Hypothalamus (tissue), 51 donors: ENCODE measurements at places on chromosomes 16 and 17.

GRCh38 chr17:48240122-48240521 lies 132.6 kb downstream of the SNX11 start:
- DNase-seq, result no peak

- no peak for DNase-seq
These were observed 5.4 kb upstream of the STAC2 start for GRCh38 chr17:39231091-39231561.

DNA sequence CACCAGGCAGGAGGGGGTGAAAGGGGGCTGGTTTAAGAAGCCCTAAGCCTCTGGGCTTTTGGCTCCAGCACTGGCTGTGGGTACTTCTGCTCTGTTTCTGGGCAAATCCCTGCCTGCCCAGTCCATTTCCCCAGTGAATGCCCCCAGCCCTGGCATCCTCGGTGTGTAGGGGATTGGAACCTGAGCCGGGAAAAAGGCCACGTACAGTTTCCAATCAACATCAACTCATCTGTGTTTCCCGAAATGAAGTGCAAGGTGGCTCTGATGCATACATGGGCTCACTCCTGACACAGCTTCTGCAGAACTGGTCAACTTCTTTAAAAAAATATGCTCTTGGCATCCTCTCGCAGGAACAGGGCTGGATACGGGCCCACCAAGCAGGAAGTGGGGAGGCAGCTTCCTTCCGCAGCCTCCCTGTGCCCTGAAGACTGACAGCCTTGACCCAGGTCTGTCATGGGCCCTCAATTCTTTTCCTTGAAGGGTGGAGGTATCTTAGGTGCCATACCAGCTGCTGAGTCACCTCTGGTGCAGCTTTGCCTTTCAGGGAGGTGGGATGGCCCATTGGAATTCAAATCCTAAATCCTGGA lies 73.3 kb downstream of the N4BP1 start:
- no peak for DNase-seq

DNA sequence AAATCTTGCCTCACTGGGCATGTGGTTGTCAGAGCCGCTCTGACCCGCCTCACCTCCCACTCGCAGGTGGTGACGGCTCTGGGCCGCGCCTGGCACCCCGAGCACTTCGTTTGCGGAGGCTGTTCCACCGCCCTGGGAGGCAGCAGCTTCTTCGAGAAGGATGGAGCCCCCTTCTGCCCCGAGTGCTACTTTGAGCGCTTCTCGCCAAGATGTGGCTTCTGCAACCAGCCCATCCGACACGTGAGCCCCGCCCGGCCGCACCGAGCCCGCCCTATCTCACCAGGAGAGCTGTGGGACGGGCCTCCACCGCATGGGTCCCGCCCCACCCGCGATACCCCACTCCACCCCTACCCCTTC lies 4.0 kb downstream of the TGFB1I1 start:
- DNase-seq, result no peak

GRCh38 chr17:79842656-79843473 lies 3.6 kb upstream of the CBX4 start:
- no peak for DNase-seq

DNA sequence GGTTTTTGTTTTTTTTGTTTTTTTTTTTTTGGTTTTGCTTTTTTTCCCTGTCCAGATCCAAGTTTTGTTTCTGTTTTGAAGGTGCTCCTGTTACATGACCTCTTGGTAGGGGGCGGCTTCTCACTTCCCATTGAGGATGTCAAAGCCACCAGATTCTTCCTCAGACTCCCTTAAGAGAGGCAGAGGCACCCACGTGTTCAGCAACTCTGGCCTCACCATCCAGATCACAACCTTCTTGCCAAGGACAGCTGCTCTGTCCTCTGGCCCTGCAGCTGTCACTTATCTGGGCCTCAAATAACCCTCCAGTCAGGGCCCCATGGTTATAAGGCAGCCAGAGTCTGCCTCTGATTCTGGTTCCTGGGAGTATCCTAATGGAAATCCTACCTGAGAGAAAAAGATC lies 208.5 kb downstream of the STX8 start:
- DNase-seq, result no peak

DNA sequence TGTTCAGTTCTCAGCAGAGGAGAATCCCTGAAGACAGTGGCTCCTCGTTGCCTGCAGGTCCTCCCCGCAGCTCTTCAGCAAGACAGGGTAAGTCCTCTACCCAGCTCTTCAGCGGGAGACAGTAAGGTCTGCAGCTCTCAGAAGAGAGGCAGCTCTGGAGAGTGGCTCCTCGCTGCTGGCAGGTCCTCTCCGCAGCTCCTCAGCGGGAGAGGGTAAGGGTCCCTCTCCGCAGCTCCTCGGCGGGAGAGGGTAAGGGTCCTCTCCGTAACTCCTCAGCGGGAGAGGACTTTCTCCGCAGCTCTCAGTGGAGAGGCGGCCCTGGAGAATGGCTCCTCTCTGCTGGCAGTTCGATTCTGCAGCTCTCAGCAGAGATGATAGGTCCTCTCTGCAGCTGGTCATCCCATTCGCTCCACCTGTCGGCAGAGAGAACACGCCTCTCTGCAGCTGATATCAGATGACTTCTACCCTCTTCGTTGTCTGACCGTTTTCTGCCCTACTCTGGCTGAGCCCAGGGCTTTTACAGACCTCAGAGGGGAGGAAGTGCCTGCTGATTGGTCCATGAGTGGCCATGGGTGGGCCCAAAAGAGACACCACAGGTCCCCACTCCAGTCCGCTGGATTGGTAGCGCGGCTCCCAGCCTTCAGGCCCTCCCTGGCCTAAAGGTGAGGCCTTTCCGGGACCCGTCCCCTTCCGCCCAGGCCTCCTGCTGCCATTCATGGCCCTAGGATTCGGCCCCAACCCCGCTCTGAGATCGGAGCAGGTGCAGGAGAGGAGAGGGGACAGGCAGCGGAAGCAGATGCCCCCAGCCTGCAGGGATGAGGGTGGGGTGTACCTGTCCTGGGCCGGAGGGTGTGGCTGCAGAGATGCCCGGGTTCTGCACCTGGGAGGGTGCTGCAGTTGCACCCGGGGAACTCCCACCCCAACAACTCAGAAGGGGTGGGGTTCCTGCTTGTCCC lies 11.9 kb upstream of the SHCBP1 start:
- DNase-seq, result no peak

DNA sequence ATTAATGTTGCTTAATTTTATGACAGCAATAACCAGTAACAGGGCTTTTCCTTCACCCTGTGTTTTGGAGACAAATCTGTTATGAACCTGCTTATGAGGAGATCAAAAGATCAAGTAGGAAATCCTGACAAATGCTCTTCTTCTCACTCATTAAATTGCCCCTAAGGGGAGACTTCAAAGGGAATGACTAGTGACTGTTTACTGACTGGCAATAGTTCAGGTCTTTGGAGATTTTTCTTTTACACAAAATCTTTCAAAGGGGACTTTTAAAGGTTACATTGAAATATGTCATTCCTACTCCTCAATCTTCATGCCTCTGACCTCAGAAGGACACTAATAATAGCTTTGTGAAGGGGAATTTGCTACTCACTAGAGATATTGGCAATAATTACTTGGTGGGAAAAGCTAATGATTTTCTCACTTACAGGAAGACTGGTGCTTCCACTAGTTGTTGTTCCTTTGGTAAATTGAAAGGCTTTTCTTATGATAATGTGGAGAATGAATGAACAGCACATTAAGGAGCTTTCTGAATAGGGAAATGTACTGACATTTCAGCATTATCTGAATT lies 292.9 kb upstream of the CA10 start:
- DNase-seq, result no peak

DNA sequence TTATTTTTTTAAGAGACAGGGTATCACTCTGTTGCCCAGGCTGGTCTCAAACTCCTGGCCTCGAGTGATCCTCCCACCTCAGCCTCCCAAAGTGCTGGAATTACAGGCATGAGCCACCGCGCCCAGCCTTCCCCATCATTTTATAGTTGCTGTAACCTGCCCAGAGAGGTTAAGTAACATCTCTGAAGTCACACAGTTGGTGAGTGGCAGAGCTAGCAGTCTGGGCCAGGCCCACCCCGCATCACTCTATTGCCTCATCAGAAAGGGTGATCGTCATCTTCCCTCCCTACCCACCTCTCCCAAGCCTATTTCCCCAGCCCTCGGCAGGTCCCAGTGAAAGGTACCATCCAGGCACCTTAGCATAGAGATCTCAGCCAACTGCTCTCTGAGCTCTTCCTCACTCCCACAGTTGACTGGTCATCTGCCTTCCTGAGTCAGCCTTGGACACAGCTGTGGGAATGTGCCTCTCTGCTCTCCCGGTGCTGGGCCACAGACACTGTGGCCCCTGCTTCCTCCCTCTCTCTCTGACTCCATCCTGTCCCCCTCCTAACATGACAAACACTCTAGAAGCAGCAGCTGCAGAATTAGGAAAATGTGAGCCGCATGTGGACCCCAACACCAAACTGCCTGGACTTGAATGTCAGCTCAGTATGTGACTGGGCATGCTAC lies 57.1 kb downstream of the SCNN1B start:
- DNase-seq, result no peak

DNA sequence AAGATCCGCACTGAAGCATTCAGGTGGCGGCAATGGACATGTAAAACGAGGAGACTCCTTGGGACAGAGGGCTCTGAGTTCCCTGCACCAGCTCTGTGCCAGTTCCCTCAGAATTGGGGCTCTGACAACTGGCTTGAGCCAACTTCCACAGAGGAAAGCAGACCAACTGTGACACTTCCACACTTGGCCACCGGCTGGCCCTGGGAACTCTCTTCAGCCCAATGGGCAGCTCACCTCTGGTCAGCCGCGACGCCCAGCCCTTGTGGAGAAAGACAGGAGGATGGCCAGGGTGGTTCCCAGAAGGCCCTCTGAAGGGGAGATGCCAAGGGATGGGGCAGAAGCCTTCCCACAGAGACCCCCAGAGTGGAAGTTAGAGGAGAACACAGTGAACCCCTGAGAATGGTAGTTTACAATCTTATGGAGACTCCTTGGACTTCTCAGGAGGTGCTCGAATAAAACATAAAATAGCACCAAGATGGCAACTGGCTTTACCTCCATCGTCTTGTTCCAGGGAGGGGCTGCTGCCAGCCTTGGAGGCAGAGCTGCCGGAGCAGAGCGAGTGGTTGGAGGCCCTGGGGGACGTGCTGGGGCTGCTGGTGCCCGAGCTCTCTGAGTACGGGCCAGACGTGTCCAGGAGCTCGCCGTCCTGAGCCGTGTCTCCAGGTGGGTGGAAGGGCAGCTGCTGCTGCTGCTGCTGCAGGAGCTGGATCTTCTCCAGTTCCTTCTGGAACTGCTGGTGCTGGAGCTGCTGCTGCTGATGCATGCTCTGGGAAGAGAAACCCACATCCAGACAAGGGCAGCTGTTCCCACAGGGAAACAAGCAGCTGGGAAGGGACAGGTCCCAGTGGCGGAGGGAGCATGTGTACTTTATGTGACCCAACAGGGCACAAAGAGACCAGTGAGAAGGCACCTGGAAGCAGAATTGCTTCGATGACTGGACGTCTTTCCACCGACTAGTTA lies 35.0 kb upstream of the ICAM2 start:
- no peak for DNase-seq

- no peak for DNase-seq
These were observed 1.8 kb downstream of the POLR3E start for GRCh38 chr16:22299036-22299435.

DNA sequence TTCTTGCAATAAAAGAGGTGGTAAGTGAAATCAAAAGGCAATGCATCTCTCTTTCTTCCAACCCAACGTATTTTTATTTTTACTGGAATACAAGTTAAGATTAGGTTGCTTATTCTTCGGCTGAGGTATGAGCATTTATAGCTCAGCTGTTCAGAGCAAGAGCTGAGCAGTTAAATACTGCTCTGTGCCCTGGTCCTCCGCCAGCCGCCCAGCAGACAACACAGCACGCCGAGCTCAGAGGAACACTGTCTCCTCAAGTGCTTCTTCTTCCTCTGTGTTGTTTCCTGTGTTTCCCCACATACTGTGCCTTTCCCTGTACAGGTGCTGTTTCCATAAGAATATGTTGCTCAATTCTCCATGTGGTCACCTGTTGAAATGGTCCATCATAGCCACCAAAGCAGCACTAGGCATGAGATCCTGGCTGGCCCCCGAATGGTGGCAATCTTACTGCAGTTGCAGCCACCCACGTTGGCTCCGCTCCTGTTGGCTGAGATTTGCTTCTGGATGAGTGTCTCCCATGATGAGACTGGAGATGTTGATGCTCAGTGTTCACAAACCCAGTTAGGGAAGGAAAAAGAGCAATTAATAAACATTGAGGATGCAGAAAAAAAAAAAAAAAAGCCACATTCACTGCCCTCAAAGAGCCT lies 515.3 kb downstream of the GRIN2A start:
- DNase-seq, result no peak

- no peak for DNase-seq
These were observed 23.8 kb downstream of the TMEM94 start for GRCh38 chr17:75480281-75480680.

DNA sequence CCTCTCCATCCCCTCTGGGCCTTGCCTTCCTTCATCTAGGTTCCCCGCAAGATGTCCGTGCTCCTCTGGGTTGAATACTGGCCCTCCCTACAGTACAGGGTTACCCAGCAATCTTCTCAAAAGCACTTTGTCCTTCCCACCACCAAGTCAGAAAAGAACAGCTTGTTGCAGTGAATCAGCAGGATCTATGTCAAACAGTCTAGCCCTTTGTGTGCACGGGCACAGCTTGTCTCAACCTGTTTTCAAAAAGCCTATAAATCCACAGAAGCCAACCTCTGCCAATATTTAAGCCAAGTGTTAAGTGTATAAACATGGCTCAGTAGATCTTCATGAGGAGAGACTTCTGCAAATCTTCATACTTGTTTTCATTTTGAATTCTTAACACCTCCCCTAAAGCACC lies 25.2 kb downstream of the C17orf67 start:
- DNase-seq, result no peak

DNA sequence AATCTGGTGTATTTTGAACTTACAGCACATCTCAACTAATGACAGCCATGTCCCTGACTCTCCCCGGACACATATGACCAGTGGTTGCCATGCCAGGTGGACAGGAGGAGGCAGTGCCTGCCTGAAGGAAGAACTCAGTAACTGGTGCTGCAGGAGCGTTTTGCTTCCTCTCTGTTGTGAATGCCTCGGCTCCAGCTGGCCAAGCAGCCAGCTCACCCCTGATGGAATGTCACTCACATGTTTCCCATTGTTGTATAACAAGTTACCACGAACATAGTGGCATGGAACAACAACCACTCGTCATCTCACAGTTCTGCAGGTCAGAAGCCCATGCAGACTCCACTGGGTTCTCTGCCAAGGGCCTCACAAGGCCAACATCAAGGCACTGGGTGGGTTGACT lies 20.1 kb upstream of the IRF8 start:
- no peak for DNase-seq

GRCh38 chr16:54144572-54144947 lies 142.0 kb downstream of the IRX3 start:
- no peak for DNase-seq

DNA sequence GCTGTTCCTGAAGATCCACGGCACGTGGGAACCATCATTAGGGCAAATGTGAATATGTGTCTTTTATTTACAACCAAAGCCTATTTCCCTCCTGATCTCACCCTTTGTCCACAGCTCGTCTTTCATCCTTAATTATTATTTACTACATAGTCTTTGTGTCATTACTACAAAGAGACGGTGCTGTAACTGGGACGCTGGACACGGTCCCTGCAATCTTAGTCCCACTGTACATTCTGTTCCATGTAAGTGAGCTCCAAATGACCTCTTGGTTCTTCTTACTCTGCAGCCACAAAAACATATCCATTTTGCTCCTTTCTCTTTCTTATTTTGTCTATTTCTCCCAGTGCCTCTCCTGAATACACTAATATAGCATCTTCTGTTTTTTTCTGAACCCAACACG lies 12.7 kb upstream of the KRT23 start:
- DNase-seq, result no peak
